Central memory CD8-positive, alpha-beta T cell (primary cell): ENCODE measurements at places on chromosomes 16 and 17.

DNA sequence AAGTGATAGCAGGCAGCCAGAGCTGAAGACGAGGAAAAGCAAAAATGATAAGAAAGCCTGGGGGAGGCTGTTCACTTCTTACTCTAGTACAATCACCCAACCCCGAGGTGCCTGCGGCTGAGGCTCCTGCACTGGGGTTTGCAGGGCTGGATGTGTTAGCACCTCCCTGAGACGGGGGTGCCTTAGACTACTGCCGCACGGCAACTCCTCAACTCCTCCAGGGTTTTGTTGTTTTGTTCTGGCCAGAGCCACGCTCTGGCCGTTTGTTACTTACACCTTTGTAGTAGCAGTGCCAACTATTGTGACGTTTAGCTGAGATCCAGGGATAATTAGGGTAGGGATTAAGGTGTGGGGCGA lies 51.5 kb downstream of the LDHD start:
- DNase-seq, result peak; percentile 22

- DNase-seq, result no peak
Observed at GRCh38 chr17:15249487-15249886, 15.6 kb downstream of the PMP22 start.

DNA sequence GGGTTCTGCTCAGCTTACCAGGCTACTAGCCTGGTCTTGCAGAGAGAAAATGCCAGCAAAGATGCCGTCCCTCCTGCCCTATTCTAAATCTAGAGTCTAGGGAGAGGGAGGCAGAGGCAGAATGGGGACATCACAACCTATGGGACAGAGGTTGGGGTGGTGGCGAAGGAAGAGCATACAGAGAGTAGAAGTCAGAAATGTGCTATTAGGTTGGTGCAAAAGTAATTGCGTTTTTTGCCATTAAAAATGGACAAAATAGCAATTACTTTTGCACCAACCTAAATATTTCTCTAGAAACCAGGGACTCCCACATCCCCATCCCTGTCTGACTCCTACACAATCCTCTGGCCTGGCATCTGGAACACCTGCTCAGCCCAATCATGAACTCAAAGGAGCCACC lies 127.7 kb downstream of the GAS7 start:
- no peak for DNase-seq

DNA sequence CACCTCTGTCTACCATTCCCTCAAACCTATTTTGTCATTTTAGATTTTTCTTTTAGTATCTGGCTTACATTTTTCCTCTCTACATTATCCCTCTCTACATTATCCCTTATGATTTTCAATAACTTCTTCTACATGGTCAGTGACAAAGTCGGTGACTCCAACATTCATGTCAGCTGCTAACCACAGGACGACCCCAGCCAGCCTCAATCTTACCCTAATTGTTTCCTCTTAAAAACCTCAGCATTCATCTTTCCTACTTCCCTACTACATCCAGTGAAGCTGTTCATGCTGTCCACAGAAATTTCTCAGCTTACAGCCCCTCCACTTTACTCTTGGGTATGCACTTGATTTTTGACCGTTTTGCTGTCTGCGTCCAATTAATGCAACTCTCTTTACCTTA lies 8.3 kb downstream of the MYH10 start:
- no peak for DNase-seq

DNA sequence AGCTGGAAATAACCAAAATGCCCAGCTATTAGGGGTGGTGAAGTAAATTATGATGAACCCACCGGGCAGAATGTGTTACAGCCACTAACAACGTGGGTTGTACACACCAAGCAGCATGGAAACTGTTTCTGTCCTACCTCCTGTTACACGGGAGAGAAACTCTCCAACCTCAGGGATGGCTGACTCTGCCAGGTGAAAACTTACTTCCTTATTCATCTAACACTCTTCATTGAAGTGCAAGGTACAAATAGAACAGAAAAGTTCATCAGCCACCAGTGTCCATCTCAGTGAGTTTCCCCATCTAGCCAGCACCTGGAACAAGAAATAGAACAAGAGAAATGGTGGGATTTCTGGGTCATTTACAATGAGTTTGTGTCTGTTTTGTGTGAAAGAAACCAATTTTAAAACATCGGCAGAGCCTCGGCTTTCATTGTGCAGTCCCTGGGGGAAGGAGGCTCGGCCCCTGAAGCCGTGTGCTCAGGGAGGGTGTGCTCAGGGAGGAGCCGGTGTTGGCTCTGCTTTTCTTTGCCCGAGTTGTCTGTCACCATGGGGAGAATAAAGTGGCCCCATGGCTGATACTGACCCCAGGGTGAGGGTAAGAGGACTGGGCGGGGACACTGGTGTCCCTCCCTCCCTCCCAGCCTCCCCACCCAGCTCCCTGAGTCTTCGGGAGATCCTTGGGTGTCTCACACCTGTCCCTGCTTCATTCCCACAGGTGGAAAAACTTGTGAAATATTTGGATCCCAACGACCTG lies 39.8 kb downstream of the RAB11FIP4 start:
- DNase-seq, result no peak

DNA sequence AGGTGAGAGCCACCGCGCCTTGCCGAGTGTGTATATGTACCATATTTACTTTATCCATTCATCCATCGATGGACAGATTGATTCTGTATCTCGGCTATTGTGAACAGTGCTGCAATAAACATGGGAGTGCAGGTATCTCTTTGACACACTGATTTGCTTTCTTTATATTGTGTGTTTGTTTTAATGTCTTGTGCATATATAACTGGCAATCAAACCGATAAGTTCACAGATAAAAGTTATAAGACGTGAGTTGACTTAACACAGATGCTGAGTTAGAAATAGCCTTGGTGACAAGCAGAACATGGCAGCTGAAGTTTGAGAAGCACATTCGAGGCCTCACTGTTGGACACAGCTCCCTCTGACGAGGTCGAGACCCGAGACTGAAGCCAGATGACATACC lies 23.2 kb downstream of the TMEM186 start:
- DNase-seq, result no peak

DNA sequence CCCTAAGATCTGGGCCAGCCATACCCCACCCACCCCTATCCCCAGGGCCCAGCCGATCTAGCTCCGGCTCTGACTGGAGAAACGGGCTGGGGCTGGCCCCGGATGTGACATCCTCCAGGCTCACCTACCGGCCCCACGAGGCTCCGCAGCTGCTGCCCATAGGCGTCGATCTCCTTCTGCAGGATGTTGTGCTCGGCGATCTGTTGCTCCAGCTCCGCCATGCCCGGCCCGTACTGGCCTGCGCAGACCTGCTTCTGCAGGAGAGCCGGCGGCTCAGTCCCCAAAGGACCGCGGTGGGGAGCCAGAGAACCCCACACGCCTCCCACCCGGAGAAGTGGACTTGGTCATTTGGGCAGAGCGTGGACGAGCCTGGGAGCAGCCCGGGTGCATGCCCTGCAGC lies 4.8 kb downstream of the EVPL start:
- DNase-seq, result no peak

GRCh38 chr16:75000481-75001081 lies 1.8 kb downstream of the ZNRF1 start:
- no peak for DNase-seq

- DNase-seq, result no peak
Observed at GRCh38 chr17:57010487-57010886, 32.6 kb downstream of the SCPEP1 start.

GRCh38 chr16:21275529-21275928 lies 2.6 kb downstream of the CRYM start:
- no peak for DNase-seq

DNA sequence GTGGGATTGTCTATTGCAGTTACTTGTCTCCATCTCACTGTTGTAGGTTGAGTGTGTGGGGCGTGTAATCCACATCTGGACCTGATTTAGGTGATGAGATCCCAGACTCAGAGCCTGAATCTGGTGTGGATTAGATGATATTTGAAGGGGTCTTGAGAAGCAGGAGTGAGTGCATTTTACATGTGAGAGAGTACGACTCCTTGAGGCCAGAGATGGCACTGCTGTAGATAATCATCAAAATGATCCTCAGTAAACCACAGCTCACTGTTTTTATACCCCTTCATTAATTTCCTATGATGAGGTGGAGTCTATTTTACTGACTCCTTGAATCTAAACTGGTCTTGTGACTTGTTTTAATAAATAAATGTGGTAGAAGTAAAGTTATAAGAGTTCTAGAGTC lies 732.5 kb downstream of the KCNJ2 start:
- no peak for DNase-seq

GRCh38 chr16:87382023-87382785 lies 1.4 kb downstream of the FBXO31 start:
- no peak for DNase-seq

GRCh38 chr17:70091005-70091568 lies 16.1 kb downstream of the KCNJ16 start:
- no peak for DNase-seq

- DNase-seq, result no peak
Observed at GRCh38 chr17:36864827-36865430, 72.3 kb upstream of the LHX1 start.

GRCh38 chr16:273547-274421 lies 2.0 kb downstream of the RGS11 start:
- no peak for DNase-seq

- no peak for DNase-seq
Observed at GRCh38 chr16:71576971-71577370, at the start of gene TAT. TAT (minus strand) TSS chr16:71577092; CDS start chr16:71576415, 677 bp downstream.

DNA sequence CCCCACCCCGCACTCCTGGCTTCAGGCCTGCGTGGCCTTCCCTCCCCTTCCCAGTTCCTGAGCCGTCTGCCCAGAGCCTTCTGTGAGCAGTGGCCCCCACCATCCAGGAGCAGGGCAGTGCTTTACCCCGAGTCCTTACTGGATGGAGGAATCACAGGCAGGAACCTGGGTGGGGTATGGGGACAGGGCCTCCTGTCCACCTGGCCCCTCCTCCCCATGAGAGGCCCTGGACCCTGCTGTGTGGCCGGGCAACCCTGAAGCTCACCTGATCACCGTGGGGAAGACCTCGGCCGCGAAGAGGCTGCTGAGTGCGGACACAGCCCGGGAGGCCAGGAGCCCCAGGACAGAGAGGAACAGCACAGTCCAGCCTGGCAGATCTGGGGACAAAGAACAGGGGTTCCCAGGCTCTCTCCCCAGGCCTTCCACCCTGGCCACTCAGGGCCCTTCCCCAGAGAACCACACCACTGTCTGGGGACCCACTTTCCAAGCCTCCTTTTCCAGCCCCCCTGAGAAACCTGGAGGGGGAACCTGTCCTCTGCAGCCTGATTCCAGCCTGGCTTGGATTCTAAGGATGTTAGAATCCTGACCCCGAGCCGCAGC lies 3.2 kb downstream of the SLC22A31 start:
- DNase-seq, result no peak

DNA sequence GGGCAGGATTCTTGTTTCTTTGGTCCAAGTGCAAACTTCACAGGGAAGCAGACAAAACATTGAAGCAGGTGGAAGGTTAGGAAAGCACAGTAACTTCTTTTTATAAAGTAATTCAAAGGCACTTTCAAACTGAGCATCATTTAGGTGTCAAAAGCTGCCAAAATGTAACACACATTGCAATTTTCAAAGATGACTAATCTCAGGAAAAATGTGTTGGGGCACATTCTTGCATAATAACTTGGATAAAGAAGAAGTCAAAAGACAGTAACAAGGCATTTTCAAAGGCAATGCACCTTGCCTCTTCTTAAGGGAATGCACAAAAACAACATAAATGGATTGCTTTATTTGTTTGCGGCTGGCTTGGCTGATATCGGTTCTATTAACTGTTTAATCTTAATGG lies 3.6 kb downstream of the KCNJ2 start:
- DNase-seq, result no peak
